ENCODE measurements at places on chromosomes 12 and 14. TPM values are rescaled to one million over a fixed set of nuclear protein-coding genes. Genes with fewer than 3 reads are reported as not detected.

Gene SLC25A21
- total RNA-seq, result 13.6 TPM

Gene CAPS2
- 25.6 TPM for total RNA-seq

Gene ZC2HC1C
- 63.5 TPM for total RNA-seq

Gene CELA1
- total RNA-seq, result 0.50 TPM

Gene DTD2
- total RNA-seq, result 64.9 TPM

Gene ZFYVE21
- total RNA-seq, result 251 TPM

Gene CCDC175
- 9.8 TPM for total RNA-seq

Gene CD163
- total RNA-seq, result 67.5 TPM

Gene KRT72
- 11.7 TPM for total RNA-seq

Gene FAM90A1
- 1.8 TPM for total RNA-seq

Gene SOAT2
- 0.19 TPM for total RNA-seq

Gene PLXNC1
- total RNA-seq, result 96.5 TPM

Gene RNF212B
- total RNA-seq, result 23.2 TPM

Gene IL23A
- 8.1 TPM for total RNA-seq

Gene TAS2R14
- total RNA-seq, result 4.6 TPM

Gene MUCL1
- 1.4 TPM for total RNA-seq

Gene RASSF8
- 93.5 TPM for total RNA-seq

Gene NGB
- total RNA-seq, result 1.1 TPM

Gene POTEM
- total RNA-seq, result 67.0 TPM

Gene CEP170B
- total RNA-seq, result 73.9 TPM

Gene ZNF384
- total RNA-seq, result 78.5 TPM

Gene RSRC2
- total RNA-seq, result 93.1 TPM

Gene SLC4A8
- 63.7 TPM for total RNA-seq

Gene NXPH4
- total RNA-seq, result 7.7 TPM

Gene PSMA3
- 88.7 TPM for total RNA-seq

Gene MEG3
- 324 TPM for total RNA-seq

Gene TMEM30B
- 11.4 TPM for total RNA-seq

Gene OR4K17
- 0.08 TPM for total RNA-seq

Gene FAM186B
- total RNA-seq, result 54.9 TPM

Gene LRRC10
- 0.12 TPM for total RNA-seq

Gene CREBL2
- total RNA-seq, result 42.8 TPM

Gene ISM2
- 28.7 TPM for total RNA-seq

Gene KRT80
- 0.50 TPM for total RNA-seq

Gene OTUB2
- 19.3 TPM for total RNA-seq

Gene NOVA1
- 22.3 TPM for total RNA-seq

Gene PAPOLA
- 255 TPM for total RNA-seq

Gene GPX2
- total RNA-seq, result not detected

Gene HDAC7
- 39.9 TPM for total RNA-seq

Gene SERPINA3
- total RNA-seq, result 27.4 TPM

Gene TAS2R8
- total RNA-seq, result not detected

Gene SLC39A9
- total RNA-seq, result 73.3 TPM

Gene ACSS3
- total RNA-seq, result 22.8 TPM

Gene CLEC2A
- not detected for total RNA-seq

Gene MSI1
- 14.8 TPM for total RNA-seq

Gene GALNT9
- total RNA-seq, result 1.3 TPM

Gene CABP1
- total RNA-seq, result 2.4 TPM

Gene CCDC184
- 6.9 TPM for total RNA-seq

Gene CDK4
- total RNA-seq, result 73.5 TPM

Gene SYNE3
- 37.6 TPM for total RNA-seq

Gene NUAK1
- total RNA-seq, result 6.6 TPM

Gene GPHB5
- not detected for total RNA-seq

Measured in testis (tissue), 5 donors.